ENCODE measurements at places on chromosomes 11 and 22.

- peak; percentile 51 for DNase-seq
Measured at GRCh38 chr11:128179039-128179438, 408.3 kb downstream of the ETS1 start.

DNA sequence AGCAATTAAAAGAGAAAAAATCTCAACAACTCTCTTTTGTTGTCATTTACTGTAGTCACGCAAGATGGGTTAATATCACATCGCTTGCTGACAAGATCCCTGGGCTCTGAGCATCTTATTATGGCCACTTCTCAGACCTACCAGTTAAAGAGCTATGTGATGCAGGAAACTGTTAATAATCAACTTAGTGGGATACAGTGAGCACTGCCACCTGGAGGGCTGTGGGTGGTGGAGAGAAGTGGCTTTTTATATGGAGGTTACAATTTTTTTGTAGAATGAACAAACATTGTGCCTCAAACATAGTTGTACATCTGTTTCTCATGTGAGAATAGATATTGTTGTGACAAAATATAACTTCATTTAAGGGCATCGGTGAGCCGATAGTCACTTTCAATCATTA, 181.0 kb downstream of the TENM4 start:
- peak; percentile 1 for DNase-seq

DNA sequence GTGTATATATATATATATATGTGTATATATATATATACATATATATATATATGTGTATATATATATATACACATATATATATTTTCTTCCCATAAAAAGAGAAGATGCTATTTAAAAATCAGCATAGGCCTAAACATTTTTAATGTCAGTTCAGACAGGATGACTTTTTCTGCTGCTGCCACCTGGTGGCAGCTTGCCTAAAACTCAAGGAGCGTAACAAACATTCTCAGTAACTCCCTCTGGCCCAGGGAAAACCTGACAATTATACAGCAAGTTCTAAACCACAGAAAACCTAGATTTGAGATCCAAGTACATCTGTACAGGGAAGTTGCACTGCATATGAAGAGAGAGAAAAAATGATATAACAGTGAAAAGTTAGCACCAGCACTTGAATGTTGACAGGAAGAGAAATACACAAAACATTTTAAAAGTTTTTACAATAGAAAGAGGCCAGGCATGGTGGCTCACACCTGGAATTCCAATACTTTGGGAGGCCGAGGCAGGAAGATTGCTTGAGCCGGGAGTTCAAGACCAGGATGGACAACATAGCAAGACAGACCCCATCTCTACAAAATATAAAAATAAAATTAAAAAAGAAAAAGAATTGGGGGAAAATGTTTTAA, 16.6 kb downstream of the OR8A1 start:
- peak; percentile 24 for DNase-seq

GRCh38 chr11:118411530-118411929, 10.1 kb downstream of the ATP5MG start:
- DNase-seq = no peak
